Stimulated activated CD8-positive, alpha-beta memory T cell treated with anti-CD3 and anti-CD28 coated beads, Interleukin-12 subunit alpha, Interleukin-12 subunit beta, amount 100 ng/mL, for 4 hours (primary cell): ENCODE measurements at places on chromosomes 12 and 14.

GRCh38 chr12:50066402-50066801 is 9.0 kb downstream of the ASIC1 start:
- no peak for DNase-seq

- DNase-seq, result no peak
Observed at GRCh38 chr12:2341871-2342270, 289.1 kb downstream of the CACNA1C start.

- DNase-seq, result no peak
Observed at GRCh38 chr12:65510584-65511050, 232.1 kb downstream of the MSRB3 start.

DNA sequence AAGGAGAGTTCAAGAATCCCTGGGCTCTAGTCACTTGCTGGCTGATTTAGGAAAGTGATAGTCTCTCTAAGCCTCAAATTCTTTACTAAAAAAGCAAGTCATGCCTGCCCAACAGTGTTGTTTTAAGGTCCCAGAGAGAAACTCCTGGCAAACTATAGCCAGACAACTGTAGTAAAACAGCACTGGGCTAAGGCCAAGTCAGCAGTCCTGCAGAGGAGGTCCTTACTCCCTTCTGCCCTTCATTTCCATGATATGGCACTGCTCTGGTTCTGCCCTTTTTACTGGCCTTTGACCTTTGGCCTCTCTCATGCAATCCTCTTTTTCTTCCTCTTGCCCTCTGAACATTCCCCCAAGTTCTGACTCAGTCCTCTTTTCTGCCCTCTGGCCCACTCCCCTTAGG is 74.9 kb downstream of the VWF start:
- no peak for DNase-seq

DNA sequence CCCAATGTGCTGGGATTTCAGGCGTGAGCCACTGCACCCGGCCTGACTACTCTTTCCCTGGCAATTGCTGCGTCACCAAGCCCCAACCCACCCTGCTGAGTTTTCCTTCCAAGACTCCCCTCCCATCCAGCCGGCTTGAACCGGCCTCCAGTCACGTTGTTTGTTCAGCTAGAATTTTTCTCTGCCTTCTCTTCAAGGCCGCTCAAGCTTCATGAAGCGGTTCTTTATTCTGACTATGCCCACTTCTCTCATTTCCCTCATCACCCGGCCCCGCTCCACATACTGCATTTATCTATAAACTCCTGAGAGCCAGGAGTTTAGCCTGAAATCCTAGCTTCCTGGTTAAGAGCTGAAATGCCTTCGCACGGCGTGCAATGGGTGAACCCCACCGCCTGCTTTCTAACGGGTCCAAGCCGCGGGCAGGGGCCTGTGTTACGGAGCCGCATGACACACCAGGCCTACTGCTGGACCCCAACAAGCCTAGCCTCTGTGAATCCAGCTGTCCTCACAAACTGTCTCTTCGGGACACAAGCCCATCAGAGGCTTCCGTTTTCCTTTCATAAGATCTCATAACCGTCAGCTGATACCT is 999 bp upstream of the DCAF4 start:
- no peak for DNase-seq

- no peak for DNase-seq
Observed at GRCh38 chr12:108709697-108710096, 21.6 kb downstream of the CORO1C start.

- no peak for DNase-seq
Observed at GRCh38 chr14:57963071-57963470, 97.2 kb upstream of the SLC35F4 start.

DNA sequence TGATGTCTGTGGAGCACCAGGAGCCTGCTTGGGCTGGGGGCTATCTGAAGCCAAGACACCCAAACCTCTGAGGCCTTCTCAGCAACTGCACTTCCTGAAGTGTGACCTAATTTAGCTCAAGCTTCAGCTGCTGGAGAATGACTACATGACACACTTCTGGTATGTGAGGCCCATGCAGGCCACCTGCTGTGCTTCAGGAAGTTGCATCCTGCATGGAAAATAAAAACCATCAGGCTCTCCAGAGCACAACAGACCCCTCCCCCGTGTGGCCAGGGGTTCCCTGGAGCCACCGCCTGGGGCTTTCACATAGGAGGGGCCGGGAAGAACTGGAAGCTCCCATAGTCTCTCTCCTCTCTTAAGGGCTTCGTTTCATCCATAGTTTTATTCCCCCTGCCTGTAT is 217.7 kb downstream of the SLC15A4 start:
- no peak for DNase-seq

GRCh38 chr12:130646716-130647370 is 69.3 kb downstream of the RIMBP2 start:
- no peak for DNase-seq

GRCh38 chr12:49231878-49232655 is 32.8 kb upstream of the TUBA1C start:
- no peak for DNase-seq

DNA sequence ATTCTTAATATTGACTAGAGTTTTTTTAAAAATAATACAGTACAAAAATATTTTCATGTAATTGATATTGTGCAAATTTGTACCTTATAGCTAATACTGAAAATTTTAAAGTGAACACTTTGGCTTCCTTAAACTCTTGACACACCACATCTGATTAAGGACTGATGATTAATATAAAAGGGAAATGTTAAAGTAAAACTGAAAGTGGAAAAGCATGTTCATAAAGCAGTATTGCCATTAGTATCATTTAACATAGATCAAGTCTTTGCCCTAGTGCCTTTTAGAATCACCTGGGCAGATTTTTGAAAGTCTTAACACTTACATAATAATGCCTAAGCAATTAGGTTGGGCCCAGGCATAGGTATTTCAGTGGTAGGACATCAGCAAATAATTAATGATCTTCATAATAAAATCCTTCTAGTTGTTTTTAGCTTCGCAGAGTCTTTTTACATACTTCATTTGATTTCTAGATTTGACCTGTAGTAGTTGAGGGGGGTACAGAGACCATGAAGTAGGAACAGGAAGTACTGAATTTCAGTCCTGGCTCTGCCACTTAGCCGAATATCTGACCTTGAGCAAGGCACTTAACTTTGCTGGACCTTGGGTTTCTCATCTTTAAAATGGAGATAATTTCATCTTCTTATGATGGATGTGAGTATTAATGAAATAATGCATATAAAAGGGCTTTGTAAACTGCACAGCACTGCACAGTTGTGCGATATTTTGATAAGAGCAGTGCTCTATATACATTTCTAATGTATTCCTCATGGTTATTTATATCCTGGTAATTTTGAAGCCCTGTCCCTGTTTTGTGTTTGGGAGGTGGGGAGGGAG is 43.7 kb downstream of the MARK3 start:
- DNase-seq, result no peak

- no peak for DNase-seq
Observed at GRCh38 chr14:53955671-53956426, 776 bp downstream of the BMP4 start.

DNA sequence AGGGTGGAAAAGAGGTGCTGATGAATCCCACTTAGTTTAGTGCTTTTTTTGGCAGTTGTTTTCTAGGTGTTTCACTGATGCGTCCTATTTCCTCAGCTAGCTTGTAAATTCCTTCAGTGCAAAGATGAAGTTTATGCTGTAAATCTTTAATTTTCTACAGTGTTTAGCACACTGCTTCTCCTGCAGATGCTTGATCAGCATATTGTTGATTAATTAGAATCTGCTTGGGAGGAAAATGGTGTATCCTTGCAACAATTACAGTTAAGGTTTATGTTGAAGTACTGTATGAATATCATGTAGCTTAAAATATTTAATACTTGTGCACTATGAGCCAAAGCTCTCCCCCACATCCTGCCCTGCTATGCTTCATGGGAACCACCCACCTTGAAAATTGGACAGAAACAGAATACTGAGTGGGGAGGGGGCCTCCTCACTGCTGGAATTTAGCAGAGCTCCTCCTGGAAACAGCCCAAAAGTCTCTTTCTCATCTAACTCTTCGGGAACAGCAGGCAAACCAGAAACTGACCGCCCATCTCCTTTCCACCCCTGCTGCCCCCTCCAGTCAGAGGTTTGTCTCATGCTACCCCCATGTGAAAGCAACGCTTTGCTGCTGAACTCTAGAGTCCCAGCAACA is 20.3 kb upstream of the DHRS4 start:
- DNase-seq, result no peak

DNA sequence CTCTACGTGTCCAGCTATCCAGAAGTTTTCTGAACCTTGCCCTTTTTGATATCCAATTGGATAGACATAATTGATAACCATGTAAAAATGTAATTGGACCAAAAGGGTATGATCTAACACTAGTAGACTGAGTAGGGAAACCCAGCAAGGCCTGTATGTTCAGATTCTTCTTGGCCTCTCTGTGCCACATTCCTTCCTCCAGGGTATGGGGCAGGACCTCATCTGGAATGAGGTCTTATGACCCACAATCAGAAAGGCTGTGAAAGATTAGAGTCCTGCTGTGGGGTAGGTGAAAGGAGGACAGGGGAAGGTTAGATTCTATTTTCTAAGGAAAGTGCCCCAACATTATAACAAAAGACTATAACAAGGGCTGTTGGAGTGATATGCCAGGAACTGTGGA is 51.3 kb upstream of the A2ML1 start:
- no peak for DNase-seq

GRCh38 chr14:41950428-41951151 is 343.9 kb downstream of the LRFN5 start:
- no peak for DNase-seq

GRCh38 chr12:8996682-8997405 is 7.5 kb downstream of the KLRG1 start:
- no peak for DNase-seq

DNA sequence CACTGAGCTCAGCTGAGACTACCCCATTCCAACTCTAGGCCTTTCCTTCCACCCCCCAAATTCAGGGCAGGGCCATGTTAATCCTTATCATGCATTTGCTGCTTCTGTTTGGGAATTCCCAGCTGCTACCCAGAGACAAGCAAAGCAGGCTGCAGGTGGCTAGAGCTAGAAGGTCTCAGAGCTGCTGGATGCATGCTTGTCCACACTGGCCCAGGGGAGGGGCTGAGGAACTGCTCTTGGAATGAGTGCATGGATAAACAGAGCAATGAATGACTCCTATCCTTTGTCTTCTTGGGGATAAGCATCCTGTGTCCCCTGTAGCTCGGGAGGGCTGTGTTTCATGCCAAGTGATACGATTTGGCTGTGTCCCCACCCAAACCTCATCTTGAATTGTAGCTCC is 136.8 kb upstream of the NOS1 start:
- no peak for DNase-seq

DNA sequence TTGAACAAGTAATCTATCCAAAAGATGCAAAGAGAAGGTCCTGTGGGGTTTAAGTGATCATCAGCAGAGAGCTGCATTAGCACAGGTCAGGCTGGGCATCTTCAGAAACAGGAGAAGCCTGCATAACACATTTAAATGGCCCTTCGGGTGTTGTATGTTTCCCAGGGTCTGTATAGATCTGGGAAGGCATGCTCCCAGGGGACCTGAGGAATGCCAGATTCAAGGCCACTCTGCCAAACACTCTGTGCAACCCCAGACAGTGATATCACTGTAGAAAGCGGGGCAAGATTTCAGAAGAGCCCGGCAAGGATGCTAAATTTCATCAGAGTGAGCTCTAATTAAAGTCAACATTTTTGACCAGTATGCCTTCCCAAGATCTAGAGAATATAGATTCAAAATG is 92.9 kb downstream of the ARMH4 start:
- DNase-seq, result no peak

DNA sequence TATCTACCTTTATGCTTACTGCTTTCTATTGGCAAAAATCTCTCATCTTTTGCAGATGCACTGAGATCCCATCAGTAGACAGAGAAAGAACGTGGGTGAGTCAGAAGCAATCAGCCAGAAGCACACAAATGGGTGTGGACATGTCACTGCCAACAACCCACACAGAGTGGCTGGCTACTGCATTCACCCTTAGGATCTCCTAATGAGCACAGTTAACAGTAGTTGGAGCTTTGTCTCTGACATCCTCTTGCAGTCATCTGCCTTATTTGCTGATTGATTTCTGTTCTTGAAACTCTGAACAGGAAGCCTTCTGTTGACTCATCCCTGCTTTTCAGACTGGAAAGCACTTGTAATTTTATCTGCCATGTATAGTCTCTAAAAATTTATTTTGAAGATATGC is 117.2 kb downstream of the RGS6 start:
- no peak for DNase-seq

DNA sequence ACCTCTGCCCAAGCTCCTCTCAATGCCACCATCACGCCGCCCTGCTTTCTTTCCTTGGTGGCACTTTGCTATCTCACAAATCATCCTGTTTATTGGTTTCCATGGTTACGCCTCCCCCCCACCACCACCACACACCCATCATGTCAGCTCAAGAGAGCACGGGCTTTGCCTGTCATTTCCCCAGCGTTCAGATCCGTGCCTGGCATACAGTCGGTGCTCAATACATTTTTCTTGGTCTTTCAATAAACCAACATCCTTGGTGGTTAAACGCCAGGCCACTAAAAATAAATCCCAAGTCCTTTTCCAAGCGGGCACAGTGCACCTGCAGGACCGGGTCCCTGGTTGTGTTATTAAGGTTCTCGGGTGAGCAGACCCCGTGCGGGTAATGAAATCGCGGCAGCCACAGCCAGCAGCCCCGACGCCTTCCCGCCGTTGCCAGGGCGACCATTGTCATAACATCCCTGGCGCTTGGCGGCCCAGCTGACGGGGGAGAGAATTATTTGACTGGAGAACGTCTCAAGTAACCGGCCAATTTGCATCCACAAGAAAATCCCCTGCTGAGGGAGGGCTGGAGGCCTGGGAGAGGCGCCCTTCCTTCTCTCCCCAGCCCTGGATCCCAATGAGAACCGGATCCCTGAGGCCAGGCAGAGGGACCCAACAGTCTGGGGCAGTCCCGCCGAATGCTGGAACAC is 92.9 kb downstream of the KSR2 start:
- no peak for DNase-seq

DNA sequence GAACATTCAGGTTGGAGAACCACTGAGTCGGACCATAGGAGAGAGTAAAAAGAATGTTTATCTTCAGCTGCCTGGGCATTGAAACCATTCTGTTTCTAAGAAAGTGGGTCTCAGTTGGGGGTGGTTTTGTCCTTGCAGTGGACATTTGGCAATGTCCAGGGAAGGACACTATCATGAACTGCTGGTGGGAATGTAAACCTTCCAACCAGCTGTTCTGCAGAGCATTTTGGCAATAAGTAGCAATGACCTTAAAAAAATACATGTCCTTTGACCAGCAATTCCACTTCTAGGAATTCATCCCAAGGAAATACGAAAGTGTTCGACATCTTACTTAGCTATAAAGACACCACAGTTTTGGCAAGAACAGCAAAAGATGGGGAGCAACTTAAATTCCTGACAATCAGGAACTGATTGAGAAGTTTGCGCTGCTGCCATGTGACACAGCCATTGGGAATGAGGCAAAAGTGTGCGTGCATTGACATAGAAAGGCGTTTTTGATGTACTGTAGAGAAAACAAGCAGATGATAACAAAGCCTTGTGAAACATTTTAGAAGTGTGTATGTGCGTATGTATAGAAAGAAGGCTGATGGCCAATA is 82.9 kb upstream of the MAP1LC3B2 start:
- no peak for DNase-seq

GRCh38 chr12:52662918-52663229 is 10.9 kb upstream of the KRT2 start:
- no peak for DNase-seq

- DNase-seq, result no peak
Observed at GRCh38 chr14:23602181-23603095, 23.8 kb upstream of the JPH4 start.
